ENCODE measurements at places on chromosomes 4 and X.

- DNase-seq = no peak
Measured at GRCh38 chr4:138925495-138925894, 90.1 kb upstream of the NOCT start.

DNA sequence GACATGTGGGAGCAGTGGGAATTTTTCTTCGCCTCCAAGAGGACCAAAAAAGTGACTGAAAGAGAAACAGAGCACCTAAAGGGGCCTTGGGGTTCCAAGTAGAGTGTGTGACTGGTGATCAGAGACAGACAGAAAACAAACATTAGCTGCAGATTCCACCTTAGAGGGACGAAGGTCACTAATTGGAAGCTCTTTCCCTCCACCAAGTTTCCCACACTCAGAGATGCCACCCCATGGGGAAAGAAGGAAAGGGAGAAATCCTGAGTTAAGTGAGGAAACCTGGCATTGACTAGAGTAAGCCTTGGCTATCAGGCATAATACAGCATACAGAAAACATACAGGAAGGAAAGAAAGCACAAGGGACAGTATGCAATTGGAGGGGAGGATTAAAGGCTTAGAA is 90.9 kb downstream of the HNRNPD start:
- DNase-seq = no peak

GRCh38 chrX:39247536-39247935 is 446.3 kb downstream of the MID1IP1 start:
- DNase-seq = no peak

- DNase-seq = no peak
Measured at GRCh38 chr4:160493206-160493605, 1390.3 kb downstream of the RAPGEF2 start.

DNA sequence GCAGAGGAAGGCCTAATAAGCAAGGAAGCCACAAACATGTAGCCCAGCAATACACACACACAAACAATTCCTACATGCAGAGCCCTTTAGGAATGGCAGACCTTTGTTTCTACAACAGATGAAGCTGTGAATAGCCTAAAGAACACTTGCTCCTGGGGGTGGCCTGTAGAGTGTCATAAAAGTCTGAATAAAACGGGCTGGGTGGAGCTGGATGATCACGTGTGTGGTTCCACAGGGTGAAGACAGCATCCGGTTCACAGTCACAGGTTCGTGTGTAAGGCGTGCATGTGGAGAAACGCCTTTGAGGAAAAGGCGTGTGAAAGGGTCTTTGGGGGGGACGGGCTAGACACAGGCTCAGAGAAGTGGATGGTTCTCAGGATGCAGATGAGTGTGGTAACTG is 156.1 kb downstream of the AFAP1 start:
- DNase-seq = no peak

DNA sequence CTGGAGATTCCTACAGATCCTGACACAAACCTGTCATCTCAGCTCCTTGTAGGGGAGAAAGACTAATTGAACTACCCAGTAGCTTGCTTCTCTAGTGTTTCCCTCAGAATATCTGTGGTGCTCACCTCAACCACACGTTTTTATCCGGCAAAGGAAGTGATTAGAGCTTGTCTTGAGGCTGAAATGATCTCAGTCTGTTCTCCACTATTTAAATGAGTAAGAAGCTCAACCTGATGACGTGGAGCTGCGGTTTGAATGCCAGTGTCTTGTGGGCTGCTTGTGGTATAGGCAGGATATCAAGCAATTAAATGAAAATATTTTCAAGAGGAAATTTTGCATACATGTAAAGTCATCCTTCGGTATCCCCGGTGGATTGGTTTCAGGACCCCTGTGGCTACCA is 270.2 kb downstream of the TLL1 start:
- DNase-seq = no peak

- DNase-seq = no peak
Measured at GRCh38 chr4:86720508-86721068, 126.5 kb downstream of the PTPN13 start.

GRCh38 chrX:21153503-21153902 is 220.7 kb upstream of the CNKSR2 start:
- DNase-seq = no peak

DNA sequence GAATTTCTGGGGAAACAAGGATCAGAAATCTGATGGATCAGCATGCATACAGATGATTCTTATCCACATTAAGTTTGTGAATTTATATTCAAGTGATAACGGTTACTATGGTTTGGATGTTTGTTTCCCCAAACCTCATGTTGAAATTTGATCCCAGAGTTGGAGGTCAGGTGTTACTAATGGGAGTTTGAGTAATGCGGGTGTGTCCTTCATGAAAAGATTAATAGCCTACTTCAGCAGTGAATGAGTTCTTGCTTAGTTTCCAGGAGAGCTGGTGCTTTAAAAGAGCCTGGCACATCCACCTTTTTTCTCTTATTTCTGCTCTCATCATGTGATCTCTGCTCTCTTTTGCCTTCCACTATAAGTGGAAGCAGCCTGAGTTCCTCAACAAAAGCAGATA is 712.4 kb downstream of the IL1RAPL1 start:
- no peak for DNase-seq

DNA sequence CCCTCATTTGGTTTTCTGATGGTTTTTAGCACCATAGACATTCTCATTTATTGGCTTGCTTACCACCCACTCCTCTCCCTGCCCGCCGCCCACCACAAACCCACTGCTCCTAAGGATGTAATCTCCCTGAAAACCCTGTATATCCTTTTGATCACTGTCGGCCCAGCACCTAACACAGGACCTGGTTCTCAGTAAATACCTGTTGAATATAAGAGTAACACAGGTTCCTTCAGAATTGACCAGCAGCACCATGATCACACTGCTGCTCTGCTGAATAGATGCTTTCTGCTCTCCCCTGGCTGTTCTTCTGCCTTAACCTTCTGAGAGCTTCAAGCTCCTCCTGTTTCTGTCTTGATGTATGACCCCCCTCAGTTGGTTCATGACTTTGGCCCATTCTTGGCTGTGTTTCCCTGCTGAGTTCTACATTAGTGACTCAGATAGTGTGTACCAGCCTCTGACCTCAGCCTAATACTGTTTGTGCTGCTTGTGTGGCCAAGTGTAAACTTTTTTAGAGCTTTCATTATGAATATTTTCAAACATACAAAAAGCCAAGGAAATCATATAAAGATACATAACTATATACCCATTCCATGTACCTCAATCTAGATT is 265.3 kb downstream of the FRMPD4 start:
- DNase-seq = no peak

- no peak for DNase-seq
Measured at GRCh38 chr4:16019649-16020048, 56.7 kb upstream of the FGFBP2 start.

GRCh38 chr4:23811161-23811560 is 78.7 kb downstream of the PPARGC1A start:
- DNase-seq = no peak

GRCh38 chrX:39613997-39614679 is 483.6 kb downstream of the BCOR start:
- peak; percentile 53 for DNase-seq

GRCh38 chr4:92184566-92184965 is 119.2 kb upstream of the GRID2 start:
- no peak for DNase-seq

GRCh38 chr4:75135068-75135825 is 202.3 kb downstream of the PARM1 start:
- DNase-seq = no peak

DNA sequence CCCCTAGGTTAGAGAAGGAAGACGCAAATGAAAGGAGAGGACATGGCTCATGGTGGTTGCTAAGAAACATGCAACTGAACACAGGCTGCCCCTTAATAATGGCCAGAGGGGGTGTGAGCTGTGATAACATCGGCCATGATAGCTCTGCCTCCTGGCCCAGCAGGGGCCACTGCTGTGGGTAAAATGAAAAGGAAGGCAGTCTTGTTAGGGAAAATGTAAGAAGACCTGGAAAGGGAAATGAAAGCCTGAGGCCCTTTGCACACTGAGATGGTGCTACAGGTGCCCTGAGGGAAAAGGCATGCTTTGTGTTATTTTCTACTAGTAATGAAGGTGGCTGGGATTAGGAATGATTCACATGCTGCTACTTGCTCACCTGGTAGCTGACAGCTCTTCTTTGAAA is 123.6 kb upstream of the MID1 start:
- DNase-seq = no peak

GRCh38 chrX:13256603-13257002 is 63.2 kb downstream of the ATXN3L start:
- DNase-seq = no peak

DNA sequence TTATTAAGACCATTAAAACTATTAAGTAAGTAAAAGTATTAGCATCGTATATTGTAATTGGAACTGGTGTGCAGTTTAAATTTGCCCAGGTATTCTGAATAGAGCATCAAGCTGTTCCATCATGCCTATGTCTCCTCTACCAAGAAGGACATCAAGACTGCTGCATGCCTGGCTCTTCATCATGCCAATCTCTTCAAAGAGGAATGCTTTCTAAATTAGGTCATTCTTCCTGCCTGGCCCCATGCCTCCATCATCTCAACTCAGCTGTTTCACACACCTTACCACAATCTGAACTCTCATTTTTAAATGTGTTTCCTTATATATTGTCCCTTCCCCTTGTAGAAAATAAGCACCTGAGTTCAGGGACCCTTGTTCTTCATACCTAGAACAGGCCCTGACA is 270.5 kb upstream of the PPARGC1A start:
- no peak for DNase-seq

Measured in NCI-H1105 (cell line).